ENCODE measurements at places on chromosomes 11 and 22.
A peak's percentile ranks its signal among the peaks of the same experiment; 100 is the strongest.

DNA sequence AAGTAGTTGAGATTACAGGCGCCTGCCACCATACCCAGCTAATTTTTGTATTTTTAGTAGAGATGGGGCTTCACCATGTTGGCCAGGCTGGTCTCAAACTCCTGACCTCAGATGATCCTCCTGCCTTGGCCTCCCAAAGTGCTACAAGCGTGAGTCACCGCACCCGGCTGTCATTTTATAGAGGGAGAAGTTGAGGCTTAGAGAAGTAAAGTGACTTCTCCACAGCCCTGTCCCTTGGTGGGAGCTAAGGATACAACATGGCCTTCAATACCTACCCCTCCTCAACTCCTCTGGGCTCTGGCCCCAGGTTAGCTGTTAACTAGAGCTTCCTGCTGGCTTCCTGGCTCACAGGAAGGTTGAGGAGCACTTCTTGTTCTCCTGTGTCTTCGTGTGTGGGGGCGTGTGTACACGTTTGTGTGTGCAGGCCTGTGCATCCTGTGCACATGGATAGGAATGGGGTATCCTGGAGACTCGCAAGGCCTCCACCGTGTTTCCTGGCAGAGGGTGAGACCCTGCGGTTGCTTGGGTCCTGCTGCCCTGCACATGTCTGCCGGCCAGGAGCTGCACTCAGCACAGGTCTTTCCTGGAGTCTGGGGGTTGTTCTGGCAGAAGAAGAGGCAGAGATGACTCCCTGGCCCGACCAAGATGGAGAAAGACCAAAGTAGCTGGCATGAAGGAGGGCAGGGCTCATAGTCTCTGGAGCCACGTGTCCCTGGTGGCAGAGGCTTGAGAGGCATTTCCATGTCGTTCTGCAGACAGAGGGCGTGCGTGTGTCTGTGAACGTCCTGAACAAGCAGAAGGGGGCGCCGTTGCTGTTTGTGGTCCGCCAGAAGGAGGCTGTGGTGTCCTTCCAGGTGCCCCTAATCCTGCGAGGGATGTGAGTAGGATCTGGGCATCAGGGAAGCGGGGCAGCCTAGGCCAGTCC lies 2.4 kb downstream of the SIDT2 start:
- peak; percentile 42 for DNase-seq

GRCh38 chr11:17595526-17596309 lies 48.7 kb downstream of the OTOG start:
- no peak for DNase-seq

DNA sequence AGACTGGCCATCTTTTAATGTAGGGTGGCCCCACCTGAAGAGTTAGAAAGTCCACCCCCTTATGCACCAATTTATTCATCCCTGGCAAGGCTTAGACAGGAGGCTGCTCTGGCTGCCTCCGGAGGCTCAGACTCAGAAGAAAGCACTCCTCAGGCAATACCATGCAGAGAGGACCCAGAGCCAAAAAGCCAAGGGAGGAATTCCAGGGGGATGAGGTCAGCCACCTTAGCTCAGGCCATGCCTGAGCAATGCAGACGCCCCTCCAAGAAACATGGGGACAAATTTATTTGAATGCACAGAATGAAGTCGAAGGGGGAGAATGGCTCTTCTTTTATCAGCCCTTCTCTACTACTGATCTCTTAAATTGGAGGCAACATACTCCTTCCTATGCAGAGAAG lies 39.7 kb upstream of the GLYAT start:
- DNase-seq, result no peak

DNA sequence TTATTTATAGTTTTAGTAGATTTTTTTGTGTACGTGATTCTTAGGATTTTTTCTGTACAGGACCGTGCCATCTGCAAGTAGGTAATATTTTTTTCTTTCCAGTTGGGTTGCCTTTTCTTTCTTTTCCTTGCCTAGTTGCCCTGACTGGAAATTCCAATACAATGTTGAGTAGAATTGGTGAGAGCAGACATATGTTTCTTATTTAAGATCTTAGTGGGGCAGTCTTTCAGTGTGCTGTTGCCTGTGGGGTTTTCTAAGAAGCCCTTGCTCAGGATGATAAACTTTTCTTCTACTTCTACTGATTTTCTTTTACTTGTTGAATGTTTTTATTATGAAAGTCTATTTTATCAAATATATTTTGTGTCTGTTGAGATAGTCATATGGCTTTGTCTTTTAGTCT lies 33.0 kb downstream of the ATXN10 start:
- DNase-seq, result no peak

- no peak for DNase-seq
These were observed 57.4 kb upstream of the RCN1 start for GRCh38 chr11:32033491-32033890.

GRCh38 chr11:116544721-116545120 lies 228.1 kb downstream of the BUD13 start:
- DNase-seq, result no peak

GRCh38 chr11:35276396-35277145 lies 137.6 kb downstream of the CD44 start:
- DNase-seq, result no peak

DNA sequence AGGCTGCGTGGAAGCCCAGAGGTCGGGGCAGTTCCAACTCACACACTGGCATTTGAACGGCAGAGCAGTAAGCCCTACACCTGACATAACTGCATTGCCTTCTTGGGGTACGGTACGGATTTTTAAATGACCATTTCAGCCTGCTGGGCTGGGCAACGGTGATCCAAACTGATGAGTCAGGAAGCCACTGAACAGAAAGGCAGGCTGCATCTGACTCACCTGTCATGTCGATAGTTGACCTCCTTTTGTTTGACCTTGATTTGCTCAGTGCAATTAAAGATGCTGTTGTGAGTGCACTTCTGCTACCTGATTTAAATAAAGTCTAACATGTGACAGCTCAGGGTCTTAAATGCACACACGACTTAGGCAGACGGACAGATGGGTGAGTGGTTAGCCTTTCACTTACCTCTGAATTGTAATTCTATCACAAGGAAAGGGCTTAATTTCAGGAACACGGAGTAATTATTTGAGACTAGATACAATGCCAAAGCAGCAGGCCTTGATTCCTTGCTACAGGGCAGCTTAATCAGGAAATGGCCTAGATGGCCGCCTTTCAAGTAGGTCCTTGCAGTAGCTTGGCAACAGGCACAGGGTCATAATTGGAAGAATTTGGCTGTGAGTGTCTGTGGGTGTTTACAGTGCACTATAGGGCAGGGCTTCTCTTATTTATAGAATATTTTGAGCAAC lies 52.2 kb downstream of the BMAL1 start:
- DNase-seq, result no peak

GRCh38 chr11:83438438-83438837 lies 152.3 kb upstream of the CCDC90B start:
- DNase-seq, result no peak

DNA sequence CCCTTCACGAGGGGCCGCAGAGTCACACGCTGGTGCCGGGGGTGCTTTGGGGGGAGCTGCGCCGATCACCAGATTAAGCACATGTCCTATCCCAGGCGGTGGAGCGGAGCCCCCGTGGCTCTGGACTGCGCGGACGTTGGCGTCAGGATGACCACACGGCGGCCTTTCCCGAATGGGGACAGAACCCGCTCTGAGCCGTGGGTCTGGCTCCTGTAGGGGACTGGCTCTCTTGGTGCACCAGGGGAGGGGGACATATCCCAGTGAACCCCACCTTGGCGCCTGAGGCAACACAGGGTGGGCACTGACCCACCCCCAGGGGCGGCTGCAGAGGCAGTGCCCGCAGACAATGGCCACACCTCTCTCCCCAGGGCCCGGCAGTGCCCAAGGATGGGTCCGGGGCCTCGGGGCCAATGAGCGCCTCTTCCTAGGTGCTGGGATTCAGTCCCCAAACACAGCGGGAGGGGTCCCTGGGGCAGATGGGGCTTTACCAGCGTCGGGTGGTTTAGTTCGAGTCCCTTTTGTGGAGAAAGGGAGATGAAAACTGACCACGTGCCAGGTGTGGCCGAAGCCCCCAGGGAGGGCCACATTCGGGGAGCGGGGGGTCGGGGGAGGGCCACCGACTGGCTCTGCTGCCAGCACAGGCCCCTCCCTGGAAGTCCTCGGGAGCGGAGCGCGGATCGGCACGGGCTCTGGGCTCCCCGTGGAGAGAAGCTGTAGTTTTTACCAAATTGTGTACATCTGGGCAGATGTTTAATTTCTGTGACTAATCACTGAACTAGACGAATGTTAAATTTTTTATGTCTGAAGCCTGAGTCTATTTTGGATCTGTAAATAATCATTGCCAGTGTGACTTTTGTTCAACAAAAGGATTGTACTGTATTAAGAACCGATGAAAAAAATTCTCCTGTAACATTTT lies 58.9 kb downstream of the GRAMD4 start:
- DNase-seq, result no peak

GRCh38 chr22:38298312-38299005 lies 18.8 kb downstream of the CSNK1E start:
- DNase-seq, result peak; percentile 27

DNA sequence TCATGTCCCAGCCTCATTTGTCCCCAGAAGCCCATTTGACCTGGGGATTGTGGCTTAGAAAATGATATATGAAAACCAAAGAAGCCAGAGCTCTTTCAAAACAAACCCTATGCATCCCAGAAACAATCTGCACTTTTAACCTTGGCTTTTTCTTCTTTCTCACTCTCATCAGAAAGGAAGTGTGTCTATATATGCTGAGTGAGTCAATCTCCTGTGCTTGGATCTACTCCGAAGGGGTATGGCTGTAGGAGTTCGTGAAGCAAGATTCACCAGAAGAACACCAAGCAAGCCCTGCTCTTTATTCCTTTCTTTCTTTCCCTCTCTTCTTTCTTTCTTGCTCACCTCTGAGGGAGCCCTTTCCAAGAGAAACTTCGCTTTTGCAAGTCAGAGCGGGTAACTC lies 636 bp downstream of the PAMR1 start:
- DNase-seq, result no peak

GRCh38 chr11:78830277-78830819 lies 255.7 kb upstream of the NARS2 start:
- no peak for DNase-seq

GRCh38 chr22:18057568-18058209 lies 20.1 kb upstream of the PEX26 start:
- no peak for DNase-seq

DNA sequence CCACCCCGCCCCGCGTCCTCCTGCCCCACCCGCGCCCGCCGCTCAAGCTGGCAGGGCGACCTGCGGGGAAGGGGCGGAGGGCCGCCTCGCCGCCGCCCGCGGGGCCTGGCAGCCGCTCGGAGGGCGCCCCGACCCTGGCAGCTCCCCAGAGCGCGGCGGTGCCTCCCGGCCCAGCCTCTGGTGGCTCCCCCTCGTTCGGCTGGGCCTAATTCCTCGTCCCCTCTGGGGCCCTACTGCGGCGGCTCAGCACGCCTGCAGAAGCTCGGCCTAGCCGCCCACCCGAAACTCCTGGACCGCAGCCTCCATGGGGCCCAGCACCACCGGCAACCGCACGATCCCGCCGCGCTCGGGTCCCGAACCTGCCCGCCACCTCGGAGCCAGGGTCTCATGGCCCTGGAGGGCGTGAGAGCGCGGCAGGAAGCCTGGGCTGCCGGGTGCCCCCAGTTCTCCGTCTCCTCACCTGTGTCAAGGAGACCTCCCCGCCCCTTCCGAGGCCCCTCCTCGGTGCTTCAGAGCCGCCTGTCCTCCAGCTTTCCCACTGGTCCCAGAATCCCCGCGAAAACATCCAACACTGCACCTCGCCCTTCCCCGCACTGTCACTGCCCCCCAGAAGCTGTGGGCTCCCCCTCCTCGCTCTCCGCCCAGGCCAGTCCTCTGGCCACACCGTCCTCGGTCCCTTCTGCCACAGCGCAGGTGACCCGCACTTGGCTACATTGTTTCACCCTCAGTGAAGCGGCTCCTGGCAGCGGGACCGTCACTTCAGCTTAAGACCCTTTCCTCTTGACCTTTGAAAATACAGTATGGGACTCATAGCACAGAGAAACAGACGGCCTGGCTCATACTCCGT lies 613 bp upstream of the GSC2 start:
- DNase-seq, result no peak

- DNase-seq, result no peak
These were observed 22.8 kb upstream of the TUB start for GRCh38 chr11:8058216-8058615.

DNA sequence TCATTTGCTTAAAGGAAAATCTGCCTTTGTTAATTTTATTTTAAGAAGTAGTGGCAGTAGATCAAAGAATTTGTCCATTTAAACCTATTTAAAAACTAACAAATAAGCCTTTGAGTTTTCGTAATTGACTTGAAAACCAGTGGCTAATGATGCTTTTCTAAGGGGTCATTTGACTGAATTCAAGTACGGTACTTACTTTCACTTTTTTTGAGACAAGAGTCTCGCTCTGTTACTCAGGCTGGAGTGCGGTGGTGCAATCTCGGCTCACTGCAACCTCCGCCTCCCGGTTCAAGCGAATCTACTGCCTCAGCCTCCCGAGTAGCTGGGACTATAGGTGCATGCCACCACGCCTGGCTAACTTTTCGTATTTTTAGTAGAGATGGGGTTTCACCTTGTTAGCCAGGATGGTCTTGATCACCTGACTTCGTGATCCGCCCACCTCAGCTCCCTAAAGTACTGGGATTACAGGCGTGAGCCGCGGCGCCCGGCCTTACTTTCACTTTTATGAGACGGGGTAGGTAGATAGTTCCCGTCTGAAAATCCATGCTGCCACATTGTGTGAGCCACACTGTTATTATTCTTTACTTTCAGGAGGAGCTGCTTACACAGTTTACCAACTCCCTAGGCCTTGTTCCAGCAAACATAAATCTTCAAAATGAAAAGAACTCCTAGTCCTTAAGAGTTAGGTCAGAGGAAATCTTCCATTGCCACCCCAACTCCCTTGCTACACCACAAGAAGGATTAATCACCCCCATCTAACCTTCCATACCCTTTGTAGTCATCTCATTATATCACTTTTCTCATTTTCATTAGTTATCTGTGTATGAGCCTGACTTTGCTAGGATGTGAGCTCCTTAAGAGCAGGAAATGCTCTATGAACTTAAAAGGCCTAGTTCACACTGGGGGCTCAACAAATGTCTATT lies 926.6 kb upstream of the CCDC90B start:
- no peak for DNase-seq

DNA sequence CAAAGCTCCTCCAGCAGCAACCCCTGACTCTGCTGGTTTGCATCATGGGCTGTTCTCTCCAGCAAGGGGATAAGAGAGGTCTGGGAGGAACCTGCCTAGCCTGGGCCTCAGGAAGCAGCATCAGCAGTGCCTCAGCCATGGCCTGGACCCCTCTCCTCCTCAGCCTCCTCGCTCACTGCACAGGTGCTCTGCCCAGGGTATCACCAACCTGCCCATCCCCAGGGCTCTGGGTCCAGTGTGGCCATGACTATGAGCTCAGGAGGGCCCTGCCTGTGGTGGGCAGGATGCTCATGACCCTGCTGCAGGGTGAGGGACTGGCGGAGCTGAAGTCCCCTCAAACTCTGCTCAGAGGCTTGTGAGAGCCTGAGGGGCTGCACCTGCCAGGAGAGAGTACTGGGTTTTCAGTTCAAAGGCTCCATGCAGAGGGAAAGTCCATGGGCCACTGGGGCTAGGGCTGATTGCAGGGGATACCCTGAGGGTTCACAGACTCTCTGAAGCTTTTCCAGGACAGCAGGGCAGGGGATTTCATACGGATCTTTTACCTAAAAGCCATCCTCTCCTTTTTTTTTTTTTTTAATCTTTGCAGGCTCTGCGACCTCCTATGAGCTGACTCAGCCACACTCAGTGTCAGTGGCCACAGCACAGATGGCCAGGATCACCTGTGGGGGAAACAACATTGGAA lies 115.8 kb upstream of the IGLL5 start:
- no peak for DNase-seq

Measured in effector CD4-positive, alpha-beta T cell (primary cell).